Left lobe of liver (tissue), 2 donors: ENCODE measurements at places on chromosomes 1 and 21. TPM values are rescaled to one million over a fixed set of nuclear protein-coding genes. Genes with fewer than 3 reads are reported as not detected.

The MCOLN3 gene
- total RNA-seq, result 0.05 TPM

DNA sequence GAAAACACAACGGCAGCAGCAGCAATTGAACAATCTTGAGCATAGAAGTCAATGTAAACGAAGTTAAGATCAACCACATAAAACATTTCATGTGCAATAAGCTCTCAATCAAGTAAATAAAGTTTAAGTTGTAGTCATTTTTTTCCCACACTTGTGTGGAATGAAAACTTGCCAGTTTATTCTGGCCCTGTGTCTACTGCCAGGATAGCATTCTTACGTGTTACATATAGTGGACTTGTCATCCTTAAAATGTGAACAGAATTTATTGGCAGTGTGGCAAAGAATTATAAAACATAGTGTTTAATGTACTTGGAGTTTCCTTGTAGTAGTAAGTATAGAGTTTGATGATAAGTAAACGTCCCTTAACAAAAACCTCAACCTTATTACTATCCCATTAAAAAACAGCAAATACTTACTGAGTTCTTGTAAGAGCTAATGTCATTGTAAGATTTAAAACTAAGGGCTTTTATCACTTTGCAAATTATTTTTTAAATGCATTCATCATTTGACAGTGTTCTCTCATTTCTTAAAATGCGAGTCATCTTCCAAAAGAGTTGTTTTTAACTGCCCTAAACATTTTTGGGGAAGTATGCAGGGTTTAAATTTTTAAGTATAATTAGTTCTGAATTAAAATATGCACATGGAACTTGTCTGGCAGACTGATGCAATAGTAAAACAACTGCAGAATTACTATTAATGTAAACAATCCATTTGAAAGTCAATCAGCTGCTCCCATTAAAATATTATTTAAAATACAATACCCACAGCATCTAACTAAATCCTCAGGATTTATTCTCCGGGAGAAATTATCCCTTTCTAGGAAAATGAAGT lies 7.9 kb downstream of the COX20 start:
- no peak for DNase-seq

The FAM72D gene
- total RNA-seq, result not detected

- no peak for DNase-seq
Measured at GRCh38 chr1:183871142-183871541, 66.2 kb downstream of the RGL1 start.

DNA sequence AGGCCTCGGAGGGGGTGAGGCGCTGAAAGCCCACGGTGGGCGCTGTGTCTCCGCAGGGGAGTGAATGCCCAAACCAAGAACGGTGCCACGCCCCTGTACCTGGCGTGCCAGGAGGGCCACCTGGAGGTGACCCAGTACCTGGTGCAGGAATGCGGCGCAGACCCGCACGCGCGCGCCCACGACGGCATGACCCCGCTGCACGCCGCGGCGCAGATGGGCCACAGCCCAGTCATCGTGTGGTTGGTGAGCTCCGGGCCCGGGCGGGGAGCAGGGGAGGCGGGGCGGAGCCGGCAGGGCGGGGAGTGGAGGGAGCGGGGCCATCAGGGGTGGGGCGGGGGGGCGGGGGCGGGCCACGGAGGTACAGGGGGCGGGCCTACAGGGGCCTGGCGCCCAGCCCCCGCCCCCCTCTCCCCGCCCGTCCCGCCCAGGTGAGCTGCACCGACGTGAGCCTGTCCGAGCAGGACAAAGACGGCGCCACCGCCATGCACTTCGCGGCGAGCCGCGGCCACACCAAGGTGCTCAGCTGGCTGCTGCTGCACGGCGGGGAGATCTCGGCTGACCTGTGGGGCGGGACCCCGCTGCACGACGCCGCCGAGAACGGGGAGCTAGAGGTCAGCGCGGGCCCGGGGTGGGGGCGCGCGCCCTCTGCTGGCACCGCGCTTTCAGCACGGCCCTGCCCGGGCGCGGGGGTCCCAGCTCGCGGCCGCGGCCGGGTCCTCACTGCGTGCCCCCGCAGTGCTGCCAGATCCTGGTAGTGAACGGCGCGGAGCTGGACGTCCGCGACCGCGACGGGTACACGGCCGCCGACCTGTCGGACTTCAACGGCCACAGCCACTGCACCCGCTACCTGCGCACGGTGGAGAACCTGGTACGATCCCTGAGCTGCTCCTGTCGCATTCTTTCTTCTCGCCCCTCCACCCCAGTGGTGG lies 15.9 kb downstream of the ESPN start:
- DNase-seq, result peak; percentile 76

The PLEKHN1 gene
- 0.28 TPM for total RNA-seq

The USP16 gene
- 13.1 TPM for total RNA-seq

The ATXN7L2 gene
- total RNA-seq, result 4.3 TPM

The PCAT6 gene
- 0.65 TPM for total RNA-seq

GRCh38 chr1:85151446-85151845 lies 49.4 kb downstream of the SYDE2 start:
- no peak for DNase-seq

DNA sequence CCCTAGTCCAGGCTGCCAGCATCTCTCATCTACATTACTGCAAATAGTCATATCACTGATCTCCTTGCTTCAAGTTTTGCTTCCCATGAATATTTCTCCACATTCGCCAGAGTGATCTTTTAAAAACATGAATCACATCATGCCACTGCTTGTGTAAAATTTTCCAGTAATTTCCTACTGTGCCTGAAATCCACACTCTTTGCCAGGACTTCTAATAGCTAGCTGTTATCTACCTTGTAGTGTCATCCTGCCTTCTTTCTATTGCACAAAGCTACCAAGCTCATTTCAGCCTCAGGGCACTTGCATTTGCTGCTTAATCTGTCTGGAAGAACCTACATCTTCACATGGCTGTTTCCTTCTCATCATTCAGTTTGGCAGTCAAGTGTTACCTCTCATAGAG lies 33.9 kb upstream of the ZNF362 start:
- DNase-seq, result no peak

GRCh38 chr1:237386362-237387143 lies 344.6 kb downstream of the RYR2 start:
- DNase-seq, result no peak

DNA sequence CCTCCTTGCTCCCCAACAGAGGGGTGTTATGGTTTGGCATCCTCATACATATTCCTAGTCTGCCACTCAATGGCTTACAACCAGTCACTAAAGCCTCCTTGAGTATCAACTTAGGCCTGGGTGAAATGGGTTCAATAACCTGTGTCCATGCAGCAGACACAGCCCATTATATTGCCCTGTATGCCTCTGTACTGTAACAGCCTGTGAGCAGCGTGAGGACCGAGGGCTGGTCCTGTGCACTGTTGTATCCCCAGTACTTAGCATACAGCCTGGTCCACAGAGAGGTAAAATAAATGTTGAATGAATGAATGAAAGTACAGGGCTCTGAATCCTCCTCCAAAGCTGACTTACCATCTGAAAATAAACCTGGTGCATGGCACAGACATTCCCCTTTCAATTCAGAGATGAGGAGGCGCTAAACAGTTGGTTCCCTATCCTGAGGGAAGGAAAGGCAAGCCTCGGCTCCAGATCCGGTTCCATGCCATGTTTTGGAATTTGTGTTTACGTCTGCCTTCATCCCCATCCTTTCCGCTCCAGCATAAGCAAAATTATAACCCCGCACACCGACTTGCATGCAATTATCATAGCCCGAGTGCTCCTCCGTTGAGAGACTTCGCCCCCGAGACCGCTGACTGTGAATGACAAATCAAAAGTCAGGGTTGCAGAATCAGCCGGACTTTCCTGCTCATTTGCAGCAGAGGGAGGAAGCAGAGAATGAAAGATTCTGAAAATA lies 45.0 kb upstream of the DNAJC6 start:
- DNase-seq, result no peak

- no peak for DNase-seq
Measured at GRCh38 chr21:26490771-26491170, 82.3 kb downstream of the CYYR1 start.

DNA sequence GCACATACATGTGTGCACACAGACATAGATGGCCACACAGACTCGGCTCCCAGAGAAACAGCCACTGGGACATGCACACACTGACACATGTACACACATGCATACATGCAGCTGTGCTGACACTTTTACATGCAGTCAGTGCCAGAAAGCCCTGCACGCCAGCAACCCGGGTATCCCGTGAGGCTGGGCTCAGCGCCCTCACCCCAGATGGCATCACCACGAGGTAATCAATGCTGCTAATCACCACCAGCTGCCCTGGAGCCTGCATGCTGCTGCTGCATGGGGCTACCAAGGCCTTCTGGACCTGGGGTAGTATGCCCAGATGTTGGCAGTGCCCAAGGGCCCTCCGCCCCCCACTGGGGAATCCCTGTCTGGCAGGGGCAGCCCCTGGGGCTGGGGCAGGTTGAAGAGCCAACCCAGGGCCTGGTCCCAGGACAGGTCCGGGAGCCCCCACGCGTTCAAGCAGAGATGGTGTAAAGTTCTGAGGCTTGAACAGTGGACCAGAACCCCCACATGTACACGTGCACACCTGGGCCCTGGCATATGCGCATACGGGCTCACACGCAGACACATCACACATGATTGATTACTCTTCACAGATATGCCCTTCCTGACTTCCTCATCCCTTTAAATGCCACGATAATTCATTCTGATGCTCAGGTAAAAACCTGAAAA lies 2.7 kb upstream of the COL16A1 start:
- DNase-seq, result no peak

The CCDC17 gene
- 2.7 TPM for total RNA-seq

The PLEKHA6 gene
- 28.8 TPM for total RNA-seq

- no peak for DNase-seq
Measured at GRCh38 chr1:110504226-110504625, 14.7 kb downstream of the KCNA10 start.
